ENCODE measurements at places on chromosomes 1 and 21. TPM values are rescaled to one million over a fixed set of nuclear protein-coding genes. Genes with fewer than 3 reads are reported as not detected.

GRCh38 chr1:240508950-240509349 lies 103.0 kb downstream of the GREM2 start:
- no peaks in the 10 kb centered on the region for H3K4me1 ChIP-seq
- H3K4me3 ChIP-seq: no peak overlapping the region
- no peaks in the 10 kb centered on the region for H3K36me3 ChIP-seq
- no peak for DNase-seq
- no peaks in the 10 kb centered on the region for H3K27me3 ChIP-seq

The NDUFS5 gene
- total RNA-seq: 501 TPM

- H3K36me3 ChIP-seq: no peaks in the 10 kb centered on the region
- no peak for DNase-seq
- H3K4me3 ChIP-seq: no peak overlapping the region
- H3K27ac ChIP-seq: no peak overlapping the region
Measured at GRCh38 chr1:113146242-113147072, 73.5 kb downstream of the LRIG2 start.

- no peak overlapping the region for H3K4me3 ChIP-seq
- no peaks in the 10 kb centered on the region for H3K4me1 ChIP-seq
- H3K27ac ChIP-seq: no peak overlapping the region
- H3K27me3 ChIP-seq: no peaks in the 10 kb centered on the region
Measured at GRCh38 chr1:55559842-55560241, 344.7 kb upstream of the USP24 start.

GRCh38 chr1:86621286-86621685 lies 74.4 kb downstream of the CLCA4 start:
- no peaks in the 10 kb centered on the region for H3K4me1 ChIP-seq
- H3K27ac ChIP-seq: no peak overlapping the region
- no peaks in the 10 kb centered on the region for H3K36me3 ChIP-seq
- H3K27me3 ChIP-seq: no peaks in the 10 kb centered on the region

DNA sequence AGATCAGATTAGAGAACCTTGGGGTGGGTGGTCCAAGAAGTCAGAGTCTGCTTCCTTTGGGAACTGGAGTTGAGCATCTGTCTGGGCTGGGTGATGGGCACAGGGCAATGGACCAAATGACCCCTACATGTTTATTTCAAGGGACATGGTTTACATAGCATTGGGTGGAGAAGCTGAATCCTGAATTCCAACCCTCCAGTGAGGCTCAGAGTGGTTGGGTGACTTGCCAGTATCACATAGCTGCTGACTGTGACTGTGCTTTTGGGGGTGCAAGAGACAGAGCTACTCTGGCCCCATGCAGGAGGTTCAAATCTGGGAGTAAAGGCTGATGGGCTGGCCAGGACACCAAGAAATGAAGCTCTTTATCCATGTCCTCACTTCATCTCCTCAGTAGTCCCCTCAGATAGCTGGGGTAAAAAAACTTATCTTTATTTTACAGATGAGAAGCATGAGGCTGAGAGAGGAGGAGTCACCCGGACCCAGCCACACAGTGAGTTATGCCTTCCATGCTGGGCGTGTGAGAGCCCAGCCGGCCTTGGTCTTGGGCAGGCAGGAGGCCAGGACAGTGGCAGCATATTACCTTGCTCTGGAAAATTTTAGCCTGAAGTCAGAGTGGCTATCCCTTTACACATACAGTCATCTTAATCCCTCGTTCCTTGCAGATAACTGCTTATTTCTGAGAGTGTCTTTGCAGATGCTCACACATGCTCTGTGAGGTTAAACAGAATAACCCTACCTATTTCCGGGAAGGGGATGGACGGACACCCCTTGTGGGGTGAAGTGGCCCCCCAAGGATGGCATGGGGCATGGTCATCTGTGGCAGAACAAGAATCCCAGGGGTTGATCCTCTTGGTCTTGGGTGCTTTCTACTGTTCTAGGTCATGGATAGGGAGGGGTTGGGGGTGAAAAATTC lies 2.8 kb upstream of the SERINC2 start:
- DNase-seq: no peak
- H3K4me1 ChIP-seq: peaks cover 28% of the 10 kb centered on the region
- H3K27ac ChIP-seq: no peak overlapping the region
- H3K27me3 ChIP-seq: no peaks in the 10 kb centered on the region
- no peak overlapping the region for H3K4me3 ChIP-seq
- H3K36me3 ChIP-seq: peaks cover 1% of the 10 kb centered on the region

- H3K27me3 ChIP-seq: peaks cover 29% of the 10 kb centered on the region
- no peaks in the 10 kb centered on the region for H3K36me3 ChIP-seq
- H3K27ac ChIP-seq: no peak overlapping the region
- no peak for DNase-seq
- peaks cover 3% of the 10 kb centered on the region for H3K4me1 ChIP-seq
Measured at GRCh38 chr21:45252448-45252925, 35.2 kb downstream of the POFUT2 start.

The NVL gene
- total RNA-seq: 27.6 TPM

The C1QC gene
- not detected for total RNA-seq

The B4GALT3 gene
- 13.4 TPM for total RNA-seq

DNA sequence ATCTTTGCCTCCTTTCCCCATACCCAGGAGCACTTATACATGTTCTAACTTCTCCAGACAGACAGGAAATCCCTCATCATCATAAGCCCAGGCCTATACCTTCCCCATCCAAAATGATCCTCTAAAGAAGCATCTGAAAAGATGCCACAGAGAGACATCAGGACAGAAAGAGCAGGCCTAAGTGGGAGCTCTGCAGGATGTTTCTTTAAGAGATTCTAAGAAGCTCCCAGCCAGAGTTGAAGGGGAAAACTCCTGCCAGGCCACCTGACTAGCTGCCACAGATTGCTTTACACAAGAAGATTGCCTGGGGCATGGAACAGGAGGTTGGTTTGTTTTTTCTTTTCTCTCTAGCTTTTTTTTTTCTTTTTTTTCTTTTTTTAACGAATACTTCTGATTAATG lies 275.8 kb downstream of the VAV3 start:
- H3K4me3 ChIP-seq: no peak overlapping the region
- DNase-seq: no peak
- H3K27ac ChIP-seq: no peak overlapping the region
- no peaks in the 10 kb centered on the region for H3K4me1 ChIP-seq
- no peaks in the 10 kb centered on the region for H3K27me3 ChIP-seq
- H3K36me3 ChIP-seq: no peaks in the 10 kb centered on the region

DNA sequence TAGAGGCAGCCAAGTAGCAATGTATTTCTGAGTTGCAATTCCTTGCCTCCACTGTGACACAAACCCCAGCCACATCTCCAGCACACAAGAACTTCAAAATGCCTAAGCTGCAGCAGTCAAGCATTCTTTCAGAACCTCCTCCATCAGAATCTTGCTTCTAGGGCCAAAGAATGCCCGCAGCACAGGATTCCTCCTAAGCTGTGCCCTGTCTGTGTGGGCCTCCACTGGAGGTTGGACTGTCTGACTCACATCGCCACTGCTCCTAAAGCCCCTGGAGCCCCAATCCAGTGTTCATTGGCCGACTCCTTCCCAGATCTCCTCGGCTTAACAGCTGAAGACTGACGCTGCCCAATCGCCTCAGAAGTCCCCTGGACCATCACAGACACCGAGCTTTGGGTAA lies 43.2 kb upstream of the SERTAD4 start:
- no peaks in the 10 kb centered on the region for H3K36me3 ChIP-seq
- H3K27ac ChIP-seq: no peak overlapping the region
- no peak overlapping the region for H3K4me3 ChIP-seq
- no peak for DNase-seq
- H3K4me1 ChIP-seq: no peaks in the 10 kb centered on the region
- H3K27me3 ChIP-seq: no peaks in the 10 kb centered on the region

DNA sequence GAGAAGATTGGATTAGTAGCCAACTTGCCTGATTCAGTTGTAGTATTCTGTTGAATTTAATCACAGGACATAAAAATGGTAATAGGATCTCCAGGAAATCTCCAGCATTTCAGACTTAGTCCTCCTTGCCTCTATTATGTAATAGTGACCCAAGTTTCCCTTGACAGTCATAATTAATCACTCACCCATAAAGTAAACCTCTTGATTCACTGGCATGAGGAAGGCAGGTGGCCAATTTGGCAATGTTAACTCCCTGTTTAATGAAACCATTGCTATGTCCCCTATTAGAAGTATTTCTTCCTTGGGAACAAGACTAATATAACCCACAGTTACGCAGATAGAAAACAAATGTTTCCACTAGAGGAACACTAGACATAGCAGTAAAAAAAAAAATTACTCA lies 604.8 kb upstream of the CXADR start:
- H3K27ac ChIP-seq: no peak overlapping the region
- DNase-seq: peak; percentile 80
- no peaks in the 10 kb centered on the region for H3K27me3 ChIP-seq
- no peaks in the 10 kb centered on the region for H3K4me1 ChIP-seq
- H3K36me3 ChIP-seq: no peaks in the 10 kb centered on the region

The GNG4 gene
- under 0.01 TPM for total RNA-seq

- H3K4me1 ChIP-seq: no peaks in the 10 kb centered on the region
- no peak overlapping the region for H3K27ac ChIP-seq
- peaks cover 8% of the 10 kb centered on the region for H3K27me3 ChIP-seq
- no peak overlapping the region for H3K4me3 ChIP-seq
Measured at GRCh38 chr1:201063145-201063544, 39.6 kb upstream of the KIF21B start.

DNA sequence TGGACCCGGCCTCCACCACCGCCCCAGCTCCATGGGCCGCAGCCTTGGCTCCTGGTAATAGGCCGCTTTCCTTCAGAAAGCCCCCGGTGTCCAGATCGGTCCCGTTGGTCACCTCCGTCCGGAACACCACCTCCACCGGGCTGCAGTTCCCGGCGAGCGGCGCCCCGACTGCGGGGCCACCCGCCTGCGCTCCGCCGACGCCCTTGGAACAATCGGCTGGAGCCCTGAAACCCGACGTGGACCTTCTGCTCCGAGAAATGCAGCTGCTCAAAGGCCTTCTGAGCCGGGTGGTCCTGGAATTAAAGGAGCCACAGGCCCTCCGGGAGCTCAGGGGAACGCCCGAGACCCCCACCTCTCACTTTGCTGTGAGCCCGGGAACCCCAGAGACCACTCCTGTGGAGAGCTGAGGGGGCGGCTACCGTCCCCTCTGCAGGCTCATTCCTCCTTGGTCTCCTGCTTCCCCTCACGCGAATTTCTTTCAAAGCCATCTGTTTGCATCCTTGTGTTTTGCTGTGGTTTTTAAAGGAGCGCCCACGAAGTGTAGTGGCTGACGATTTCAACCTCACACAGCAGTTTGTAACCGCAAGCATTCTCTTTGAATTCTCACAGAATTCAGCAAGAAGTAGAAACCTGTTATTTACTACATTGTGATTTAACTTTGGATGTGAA lies 6.0 kb downstream of the FCRLB start:
- H3K36me3 ChIP-seq: no peaks in the 10 kb centered on the region
- peak; percentile 91 for DNase-seq

The MARK1 gene
- 2.1 TPM for total RNA-seq

DNA sequence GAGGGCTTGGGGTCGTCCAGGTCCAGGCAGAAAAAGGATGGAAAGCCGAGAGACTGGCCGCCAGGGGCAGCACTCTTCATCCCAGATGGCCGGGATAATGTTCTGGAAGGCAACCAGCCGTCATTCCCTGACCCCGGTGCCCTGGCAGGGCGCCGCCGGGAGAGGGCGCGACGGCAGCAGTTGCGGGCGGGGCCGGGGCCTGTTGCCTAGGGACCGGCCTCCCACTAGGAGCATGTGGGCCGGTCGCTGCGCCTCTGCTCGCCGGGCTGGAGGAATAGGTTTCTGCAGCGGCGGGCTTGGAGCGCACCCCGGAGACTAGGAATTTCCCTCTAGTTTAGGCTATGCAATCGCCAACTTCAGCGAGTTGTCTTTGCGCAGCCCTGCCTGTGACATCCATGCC lies 11.0 kb downstream of the DMRTB1 start:
- H3K27ac ChIP-seq: no peak overlapping the region
- peaks cover 2% of the 10 kb centered on the region for H3K4me1 ChIP-seq
- DNase-seq: peak; percentile 78
- H3K4me3 ChIP-seq: no peak overlapping the region

DNA sequence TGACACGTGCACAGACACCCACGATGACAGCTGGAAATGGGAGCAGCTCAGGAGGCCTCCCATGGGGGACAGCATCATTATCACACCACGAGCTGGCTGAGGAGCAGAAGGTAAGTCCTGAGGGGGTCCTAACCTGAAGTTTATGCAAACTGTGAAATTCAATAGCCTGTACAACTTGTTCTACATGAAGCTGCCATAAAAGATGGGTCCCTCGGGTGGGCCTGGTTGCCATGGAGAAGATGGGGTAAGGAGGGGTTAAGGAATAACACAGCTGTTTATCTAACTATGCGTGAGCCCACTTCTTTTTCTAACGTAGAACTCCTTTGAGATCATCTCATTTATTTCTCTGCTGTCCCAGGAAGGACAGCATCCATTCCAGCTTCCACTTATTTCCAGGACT lies 163.4 kb upstream of the CD34 start:
- H3K4me3 ChIP-seq: no peak overlapping the region
- no peaks in the 10 kb centered on the region for H3K36me3 ChIP-seq
- no peak for DNase-seq
- no peak overlapping the region for H3K27ac ChIP-seq

DNA sequence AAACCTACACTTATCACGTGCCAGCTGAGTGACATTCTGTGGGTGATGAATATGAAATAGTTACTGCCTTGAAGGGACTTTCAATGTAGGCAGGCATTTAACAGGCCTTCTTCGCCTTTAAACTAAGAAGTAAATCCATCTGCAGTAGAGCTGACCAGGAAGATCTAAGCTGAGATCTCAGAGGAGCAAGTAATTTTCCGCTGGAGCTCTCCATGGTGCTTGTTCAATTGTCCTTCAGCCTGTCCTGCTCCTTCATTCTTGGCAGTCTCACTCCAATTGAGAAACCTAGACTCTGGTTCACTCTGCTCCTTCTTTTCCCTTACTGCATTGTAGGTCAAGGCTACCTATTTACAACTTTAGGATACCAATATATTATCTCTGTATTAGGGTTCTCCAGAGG lies 183.5 kb downstream of the HMCN1 start:
- H3K4me3 ChIP-seq: no peak overlapping the region
- DNase-seq: peak; percentile 65
- H3K27ac ChIP-seq: no peak overlapping the region
- H3K27me3 ChIP-seq: no peaks in the 10 kb centered on the region
- no peaks in the 10 kb centered on the region for H3K36me3 ChIP-seq

DNA sequence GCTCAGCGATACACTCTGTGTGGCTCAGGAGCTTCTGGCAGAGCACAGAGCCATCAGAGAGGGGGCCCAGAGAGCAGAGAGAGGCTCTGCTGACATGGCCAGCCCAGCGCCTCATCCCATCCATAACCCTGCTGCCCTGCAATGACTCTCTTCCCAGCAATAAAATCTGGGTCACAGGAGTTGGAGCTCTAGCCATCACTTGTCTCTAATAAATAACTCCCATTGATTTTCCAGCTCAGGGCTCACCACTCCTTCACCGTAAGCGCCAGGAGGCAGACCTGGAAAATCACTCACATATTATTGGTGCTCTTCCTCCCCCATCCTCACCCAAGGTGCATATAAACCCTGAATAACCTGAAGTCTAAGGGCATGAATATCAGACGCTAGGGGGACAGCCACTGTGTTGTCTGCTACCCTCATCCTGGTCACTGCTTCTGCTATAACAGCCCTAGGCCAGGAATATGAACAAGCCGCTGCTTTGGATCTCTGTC lies at the start of gene APCS:
APCS (plus strand) TSS at position 366 of the 491 bp plus-strand sequence; CDS start at position 462, 96 bp downstream.
- H3K27ac ChIP-seq: no peak within 1 kb of the TSS
- no peak within 1 kb of the TSS for H3K4me3 ChIP-seq
- no peaks in the 10 kb centered on the region for H3K36me3 ChIP-seq
- H3K4me1 ChIP-seq: no peaks in the 10 kb centered on the region

- DNase-seq: no peak
- H3K27ac ChIP-seq: no peak overlapping the region
- H3K4me3 ChIP-seq: no peak overlapping the region
- no peaks in the 10 kb centered on the region for H3K36me3 ChIP-seq
- no peaks in the 10 kb centered on the region for H3K27me3 ChIP-seq
Measured at GRCh38 chr1:56363007-56363770, 216.2 kb downstream of the PLPP3 start.
